ENCODE measurements at places on chromosomes 5 and 9.

DNA sequence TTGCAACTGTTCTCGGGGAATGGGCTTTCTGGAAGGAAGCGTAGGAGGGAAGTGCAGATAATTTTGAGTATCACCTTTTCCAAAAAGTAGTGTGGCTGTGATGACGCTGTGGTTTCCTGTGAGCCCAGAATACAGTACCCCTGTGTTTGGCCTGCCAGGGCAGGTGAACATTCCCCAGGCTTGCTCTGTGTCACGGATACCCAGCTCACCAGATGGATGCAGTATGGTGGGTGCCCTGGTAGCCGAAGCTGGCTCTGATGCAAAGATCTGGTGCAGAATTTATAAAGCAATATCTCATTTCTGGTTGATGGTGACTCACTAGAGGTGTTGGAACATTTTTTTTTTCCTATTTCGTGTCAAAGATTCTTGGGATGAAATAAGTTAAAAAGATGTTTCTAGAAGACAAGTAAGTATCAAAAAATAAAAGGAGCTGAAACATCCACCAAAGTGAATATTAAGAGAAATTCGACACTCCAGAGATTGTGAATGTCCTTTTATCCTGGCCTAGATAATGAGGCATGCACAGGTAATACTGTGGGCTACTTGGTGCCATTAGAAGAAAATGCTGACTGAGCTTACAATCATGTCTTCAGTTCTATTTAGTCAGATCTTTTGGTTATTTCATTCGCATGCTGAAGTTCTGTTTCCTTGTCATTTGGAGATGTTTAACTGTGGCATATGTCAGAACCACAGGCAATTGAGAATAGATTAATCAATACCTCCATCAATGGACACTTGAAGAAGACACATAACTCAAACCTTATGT, 200.1 kb downstream of the GADD45G start:
- DNase-seq = no peak

DNA sequence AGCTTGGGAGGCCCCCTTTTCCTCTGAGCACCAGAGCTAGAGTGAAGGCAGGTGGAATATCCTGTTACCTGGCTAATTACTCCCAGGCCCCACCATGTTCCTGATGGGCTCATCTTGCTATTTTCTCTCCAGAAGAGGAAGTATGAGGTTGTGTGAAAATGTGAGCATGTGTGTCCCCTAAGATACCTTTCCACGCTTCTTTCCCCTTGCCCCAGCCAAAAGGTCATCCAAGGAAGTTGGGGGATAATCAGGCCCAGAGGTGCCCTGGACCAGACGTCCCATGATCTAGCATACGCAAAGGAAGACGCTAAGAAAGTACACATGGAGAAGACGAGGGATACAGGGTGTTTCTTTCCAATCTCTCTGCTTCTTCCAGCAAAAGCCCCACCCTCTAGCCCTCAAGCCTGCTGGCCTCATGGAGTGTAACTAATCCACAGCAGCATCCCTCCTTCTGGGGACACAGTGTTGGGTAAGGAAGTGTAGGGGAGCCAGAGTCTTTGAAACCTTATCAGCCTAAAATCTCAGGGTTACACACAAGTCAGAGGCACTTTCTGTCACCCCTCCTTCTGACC, 115.3 kb downstream of the SLC1A3 start:
- no peak for DNase-seq

DNA sequence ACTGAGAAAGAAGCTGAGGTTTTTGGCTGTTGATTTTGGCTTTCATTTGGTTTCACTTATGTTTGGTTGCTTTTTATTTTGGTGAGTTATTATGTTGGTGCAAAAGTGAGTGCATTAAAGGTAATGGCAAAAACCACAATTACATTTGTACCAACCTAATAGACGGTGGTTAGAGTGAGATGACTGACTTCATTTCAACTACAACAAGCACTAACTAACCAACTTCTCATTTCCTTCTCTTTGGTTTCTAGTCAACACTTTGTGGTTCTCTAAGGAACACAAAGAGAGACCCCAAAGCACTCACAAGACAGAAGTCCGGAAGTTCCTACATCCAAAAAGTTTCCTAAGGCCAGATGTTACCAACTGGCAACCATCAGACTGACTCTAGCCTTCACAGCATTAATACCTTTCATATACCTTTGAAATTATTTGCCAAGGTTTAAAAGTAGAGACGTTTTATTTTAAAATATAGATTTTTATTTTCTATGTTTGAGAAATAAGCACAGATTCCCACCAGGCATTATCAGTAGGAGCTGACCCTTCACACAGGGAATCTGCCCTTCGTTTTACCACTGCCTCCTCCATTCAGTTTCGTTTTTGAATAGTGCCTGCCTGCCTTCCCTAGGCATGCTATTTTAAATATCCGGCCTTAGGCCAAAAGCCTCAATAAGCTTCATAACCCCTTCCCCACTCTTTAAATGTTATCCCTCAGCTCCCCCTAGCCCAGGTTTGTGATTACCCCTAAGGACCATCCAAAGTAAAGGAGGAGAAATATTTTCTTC, 301.1 kb upstream of the PTGER4 start:
- peak; percentile 36 for DNase-seq

- peak; percentile 89 for DNase-seq
These were observed 54.3 kb downstream of the EHMT1 start for GRCh38 chr9:137672907-137673791.

DNA sequence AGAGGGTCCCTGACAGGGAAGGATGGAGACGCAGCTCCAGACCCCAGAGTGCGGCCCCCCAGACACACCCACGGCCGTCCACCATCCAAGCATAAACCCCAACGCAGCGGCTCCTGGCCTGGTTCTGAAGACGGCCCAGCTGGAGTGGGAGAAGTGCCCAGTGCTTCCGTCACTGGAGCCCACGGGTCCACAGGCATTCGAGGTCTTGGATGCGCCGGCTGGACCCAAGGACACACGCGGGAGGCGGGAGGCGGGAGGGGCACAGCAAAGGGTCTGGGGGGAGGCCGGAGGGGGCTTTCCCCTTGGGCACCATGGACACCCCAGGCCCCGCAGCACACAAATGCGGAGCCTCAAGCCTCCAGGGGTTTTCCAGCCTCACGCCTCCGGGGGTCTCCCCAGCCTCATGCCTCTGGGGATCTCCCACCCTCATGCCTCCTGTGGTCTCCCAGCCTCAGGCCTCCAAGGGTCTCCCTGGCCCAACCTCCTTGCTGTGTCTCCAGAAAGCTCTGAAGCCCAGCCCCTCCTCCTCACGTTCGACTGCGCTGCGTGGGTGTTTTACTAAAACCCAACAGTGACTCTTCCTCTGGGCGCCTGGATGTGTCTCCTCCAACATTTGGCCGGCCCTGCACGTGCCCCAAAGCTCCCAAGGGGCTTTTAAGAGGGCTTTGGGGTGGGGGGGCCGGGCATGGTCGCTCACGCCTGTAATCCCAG, 15.2 kb downstream of the EXD3 start:
- DNase-seq = peak; percentile 44

- no peak for DNase-seq
These were observed 3.4 kb downstream of the NOTCH1 start for GRCh38 chr9:136542241-136543040.

GRCh38 chr9:134136118-134136995, 475 bp downstream of the WDR5 start:
- DNase-seq = peak; percentile 37

GRCh38 chr5:38341641-38342040, 83.3 kb downstream of the EGFLAM start:
- no peak for DNase-seq

- peak; percentile 60 for DNase-seq
These were observed 16.4 kb downstream of the JADE2 start for GRCh38 chr5:134541736-134542376.

- peak; percentile 92 for DNase-seq
These were observed 83.8 kb downstream of the DAB2IP start for GRCh38 chr9:121735065-121735792.

Data from choroid plexus epithelial cell (primary cell).